ENCODE measurements at places on chromosomes 2 and 18.

DNA sequence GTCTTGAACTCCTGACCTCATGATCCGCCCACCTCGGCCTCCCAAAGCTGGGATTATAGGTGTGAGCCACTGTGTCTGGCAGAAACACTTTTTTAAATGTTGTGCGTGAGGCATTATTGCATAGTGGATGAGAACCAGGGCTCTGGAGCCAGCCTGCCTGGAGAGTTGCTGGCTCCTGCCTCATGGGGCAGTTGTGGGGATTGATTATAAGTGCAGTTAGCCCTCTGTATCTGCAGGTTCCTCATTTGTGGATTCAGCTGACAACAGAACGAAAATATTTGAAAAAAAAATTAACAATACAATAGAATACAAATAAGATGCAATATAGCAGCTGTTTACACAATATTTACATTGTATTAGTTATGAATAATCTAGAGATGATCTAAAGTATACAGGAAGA, 129.4 kb upstream of the EML6 start:
- DNase-seq = no peak

DNA sequence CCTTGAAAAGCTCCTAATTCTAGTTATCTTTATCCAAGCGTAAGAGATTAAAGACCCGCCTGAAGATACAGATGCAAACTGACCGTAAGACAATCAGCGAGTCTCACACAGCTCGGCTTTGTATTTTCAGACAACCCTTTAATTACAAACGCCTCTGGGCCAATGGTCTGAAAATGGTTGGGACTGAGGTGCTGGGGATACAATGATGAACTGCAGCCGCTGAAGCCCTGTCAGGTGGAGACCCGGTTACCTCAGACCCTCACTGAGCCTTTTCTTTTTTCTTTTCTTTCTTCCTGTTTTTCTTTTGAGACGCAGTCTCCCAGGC, 715 bp upstream of the CFAP36 start:
- DNase-seq = no peak

DNA sequence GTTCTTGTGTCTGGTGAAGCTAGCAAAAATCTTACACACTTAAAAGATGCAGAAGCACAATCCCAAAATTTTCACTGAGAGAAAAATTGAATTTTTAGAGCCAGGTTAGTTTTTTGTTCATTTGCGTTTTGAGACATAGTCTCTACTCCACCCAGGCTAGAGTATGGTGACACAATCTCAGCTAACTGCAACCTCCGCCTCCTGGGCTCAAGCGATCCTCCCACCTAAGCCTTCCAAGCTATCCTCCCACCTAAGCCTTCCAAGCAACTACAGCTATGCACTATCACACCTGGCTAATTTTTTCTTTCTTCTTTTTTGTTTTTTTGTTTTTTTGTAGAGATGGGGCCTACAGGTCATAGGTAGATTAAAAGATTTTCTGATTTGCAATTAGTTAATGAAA, 113.1 kb upstream of the RAB6C start:
- DNase-seq = no peak

DNA sequence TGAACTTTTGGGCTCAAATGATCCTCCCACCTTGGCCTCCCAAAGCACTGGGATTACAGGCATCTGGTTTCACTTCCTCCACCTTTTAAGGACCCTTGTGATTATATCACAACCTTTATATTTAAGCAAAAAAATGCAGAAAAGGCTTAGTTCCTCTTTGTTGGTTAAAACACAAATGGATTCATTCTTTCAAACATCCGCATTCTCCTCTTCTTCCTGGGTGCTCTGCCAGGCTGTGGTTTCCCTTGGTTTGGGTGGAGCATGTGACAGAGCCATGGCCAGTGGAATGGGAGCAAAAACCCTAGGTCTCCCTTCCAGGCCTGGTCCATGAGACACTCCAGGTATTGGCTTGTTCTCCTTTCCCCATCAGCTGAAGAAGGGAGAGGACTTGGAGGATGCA, 9.9 kb upstream of the SLC66A3 start:
- no peak for DNase-seq

- DNase-seq = peak; percentile 93
Observed at GRCh38 chr18:3297025-3297984, 35.4 kb downstream of the MYL12B start.

DNA sequence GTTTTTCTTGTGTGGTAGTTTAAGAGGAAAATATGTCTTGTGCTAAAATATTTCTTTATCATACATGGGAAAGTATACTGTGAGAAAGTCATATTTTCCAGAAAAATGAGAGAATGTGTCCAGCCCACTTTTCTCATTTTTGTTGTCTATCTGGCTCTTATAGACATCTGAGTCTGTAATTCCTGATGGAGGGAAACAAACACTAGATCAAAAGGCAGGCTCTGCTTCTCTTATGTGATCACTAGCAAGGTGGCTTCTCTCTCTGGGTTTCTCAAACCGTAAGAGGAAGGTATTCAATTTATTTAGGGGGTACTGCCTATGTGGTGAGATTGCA, 40.0 kb upstream of the PEX13 start:
- no peak for DNase-seq

DNA sequence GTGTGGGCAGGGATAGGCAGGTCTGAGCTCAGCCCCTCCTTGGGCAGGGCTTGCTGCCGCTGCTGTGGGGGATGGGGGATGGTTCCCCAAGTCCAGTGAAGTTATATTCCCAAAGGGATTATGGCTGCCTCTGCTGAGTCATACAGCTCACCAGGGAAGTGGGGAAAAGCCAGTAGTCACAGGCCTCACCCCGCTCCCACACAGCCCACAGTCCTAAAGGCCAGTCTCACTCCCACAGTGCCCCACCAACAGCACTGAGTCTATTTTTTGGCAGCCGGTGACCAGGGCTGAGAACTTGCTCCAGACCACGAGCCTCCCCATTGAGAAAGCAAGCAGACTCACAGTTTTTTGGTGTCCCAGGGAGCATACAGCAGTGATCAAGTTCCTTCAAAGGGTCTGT, 173.3 kb downstream of the OSR1 start:
- DNase-seq = no peak

GRCh38 chr2:9398881-9399780, 24.2 kb downstream of the ITGB1BP1 start:
- no peak for DNase-seq

DNA sequence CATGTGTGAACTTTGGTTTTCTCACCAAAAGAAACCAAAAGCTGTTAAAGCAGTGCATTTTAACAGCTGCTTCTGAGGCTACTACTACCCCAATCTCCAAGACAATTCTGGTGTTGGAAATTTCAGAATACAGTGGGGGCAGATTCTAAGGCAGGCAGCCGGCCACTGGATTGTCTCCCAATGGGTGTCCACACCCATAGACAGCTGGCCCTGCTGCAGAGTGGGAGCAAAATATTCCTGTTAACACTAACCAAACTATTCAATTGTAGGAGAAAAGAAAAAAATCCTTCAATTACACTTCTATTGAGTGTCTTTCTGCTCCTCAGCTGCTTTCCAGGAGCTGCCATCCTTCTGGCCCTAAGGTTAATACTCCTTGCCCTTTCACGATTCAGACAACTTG, 223.7 kb downstream of the ALK start:
- DNase-seq = no peak

GRCh38 chr2:69805887-69806286, 23.6 kb upstream of the GMCL1 start:
- DNase-seq = no peak

DNA sequence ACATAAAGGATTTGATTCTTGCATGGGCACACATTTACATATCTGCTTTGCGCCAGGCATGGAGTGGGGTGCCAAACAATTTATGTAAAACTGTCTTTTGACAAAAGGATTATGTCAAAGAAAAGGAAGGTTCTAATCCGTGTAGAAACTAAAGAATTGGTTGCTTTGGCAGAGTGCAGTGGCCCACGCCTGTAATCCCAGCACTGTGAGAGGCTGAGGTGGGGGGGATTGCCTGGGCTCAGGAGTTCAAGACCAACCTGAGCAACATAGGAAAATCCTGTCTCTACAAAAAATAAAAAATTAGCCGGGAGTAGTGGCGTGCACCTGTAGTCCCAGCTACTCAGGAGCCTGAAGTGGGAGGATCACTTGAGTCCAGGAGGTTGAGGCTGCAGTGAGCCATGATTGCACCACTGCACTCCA, 1.1 kb upstream of the MTERF4 start:
- DNase-seq = no peak

GRCh38 chr2:134399096-134399495, 145.2 kb downstream of the MGAT5 start:
- no peak for DNase-seq

DNA sequence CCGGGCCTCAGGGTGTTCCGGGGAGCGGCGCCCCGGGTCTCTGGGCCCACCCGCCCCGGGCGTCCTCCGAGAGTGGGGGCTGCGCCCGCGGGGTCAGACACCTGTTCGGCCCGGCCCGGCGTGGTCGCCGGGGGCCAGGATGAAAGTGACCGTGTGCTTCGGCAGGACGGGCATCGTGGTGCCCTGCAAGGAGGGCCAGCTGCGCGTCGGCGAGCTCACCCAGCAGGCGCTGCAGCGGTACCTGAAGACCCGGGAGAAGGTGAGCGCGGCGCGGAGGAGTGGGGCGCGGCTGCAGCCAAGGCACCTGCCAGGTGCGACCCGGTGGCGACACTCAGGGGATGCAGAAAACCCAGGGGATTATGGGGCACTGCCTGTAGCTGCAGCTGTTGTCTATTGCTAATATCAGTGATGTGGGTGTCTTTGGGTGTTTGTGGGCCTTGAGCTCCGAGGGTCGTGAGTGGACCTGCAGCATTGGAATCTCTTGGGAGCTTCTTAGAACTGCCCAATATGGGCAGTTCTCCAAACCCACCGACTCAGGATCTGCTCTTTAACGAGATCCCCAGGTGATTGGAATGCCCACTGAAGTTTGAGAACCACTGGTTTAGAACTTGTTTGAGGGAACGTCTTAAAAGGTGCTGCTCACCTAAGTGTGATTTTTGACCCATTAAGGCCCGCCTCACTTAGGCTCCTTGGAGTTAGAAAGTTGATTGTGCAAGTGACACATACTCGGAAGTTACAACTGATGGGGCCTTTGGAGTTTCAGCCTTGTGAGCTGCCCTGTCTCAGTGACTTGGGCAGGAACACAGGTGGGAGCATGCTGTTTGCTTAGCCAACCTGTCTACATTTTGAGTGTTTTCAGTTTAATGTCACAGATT, 823 bp downstream of the PARD3B start:
- DNase-seq = peak; percentile 6

GRCh38 chr18:49044898-49045297, 94.1 kb upstream of the SMAD7 start:
- no peak for DNase-seq

GRCh38 chr2:207289295-207290018, 123.7 kb upstream of the KLF7 start:
- DNase-seq = no peak

DNA sequence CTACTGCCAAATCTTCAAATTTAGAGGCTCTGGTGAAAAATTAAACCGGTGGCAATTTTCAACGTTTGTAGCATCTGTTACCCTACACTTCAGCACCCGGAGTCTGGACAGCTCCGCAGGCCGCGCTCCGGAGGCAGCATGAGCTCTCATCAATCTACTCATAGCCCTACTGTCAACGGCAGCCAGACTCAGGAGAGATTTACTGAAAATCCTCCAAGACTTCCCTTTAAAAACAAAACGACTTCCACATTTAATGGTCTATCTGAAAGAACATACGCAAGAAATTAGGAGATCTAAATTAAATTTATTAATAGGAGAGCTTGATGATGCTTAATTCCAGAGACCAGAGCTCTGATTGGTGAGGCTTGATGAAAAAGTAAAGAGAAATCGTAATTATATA, 970 bp upstream of the ADCYAP1 start:
- DNase-seq = peak; percentile 48

DNA sequence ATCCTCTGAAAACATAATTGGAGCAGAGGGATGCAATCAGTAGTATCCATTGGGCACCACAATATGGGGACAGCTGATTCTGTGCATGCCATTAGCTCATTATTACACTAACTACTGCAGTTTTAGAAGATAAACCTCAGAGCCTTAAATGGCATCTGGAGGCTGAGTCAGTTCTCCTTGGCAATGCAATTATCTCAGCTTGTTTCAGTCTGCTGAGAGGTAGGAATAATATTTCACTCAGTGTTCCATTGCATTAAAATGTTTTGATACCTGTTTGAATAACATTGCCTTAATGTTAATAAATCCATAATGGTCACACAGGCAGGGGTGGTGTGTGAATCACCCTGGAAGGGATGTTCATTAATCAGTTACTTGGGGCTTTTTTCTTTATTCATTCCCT, 309.6 kb downstream of the LRRTM1 start:
- DNase-seq = no peak

DNA sequence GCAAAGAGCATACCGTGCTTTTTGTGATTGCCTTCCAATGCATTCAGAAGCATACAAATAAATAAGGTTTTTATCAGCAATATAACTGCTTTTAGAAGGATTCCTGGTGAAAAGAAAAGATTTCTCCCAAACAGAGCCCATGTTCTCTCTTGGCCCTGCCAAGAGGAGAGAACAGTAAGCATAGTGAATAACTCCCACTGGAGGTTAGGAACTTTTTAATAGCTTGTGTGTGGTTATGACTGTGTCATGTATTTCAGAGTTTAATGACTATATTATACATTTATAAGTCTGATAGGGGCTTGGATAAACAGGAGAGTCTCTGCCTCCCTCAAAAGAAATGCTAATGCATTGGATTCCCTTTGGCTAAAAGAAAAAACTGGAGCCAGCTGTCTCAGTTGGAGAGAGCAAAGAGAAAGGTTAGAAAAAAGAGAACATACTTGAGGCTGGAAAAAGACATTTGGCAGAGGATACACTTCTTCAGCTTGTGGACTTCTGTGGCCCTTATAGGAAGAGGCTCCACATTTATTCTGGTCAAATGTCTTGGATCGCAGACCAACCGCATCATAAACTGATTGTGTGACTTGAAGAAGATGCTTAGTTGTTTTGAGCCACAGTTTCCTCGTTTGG, 63.0 kb upstream of the SPRED2 start:
- no peak for DNase-seq

GRCh38 chr18:7941533-7941932, 374.4 kb downstream of the PTPRM start:
- no peak for DNase-seq

GRCh38 chr2:11530864-11531465, 2.9 kb upstream of the GREB1 start:
- DNase-seq = no peak

DNA sequence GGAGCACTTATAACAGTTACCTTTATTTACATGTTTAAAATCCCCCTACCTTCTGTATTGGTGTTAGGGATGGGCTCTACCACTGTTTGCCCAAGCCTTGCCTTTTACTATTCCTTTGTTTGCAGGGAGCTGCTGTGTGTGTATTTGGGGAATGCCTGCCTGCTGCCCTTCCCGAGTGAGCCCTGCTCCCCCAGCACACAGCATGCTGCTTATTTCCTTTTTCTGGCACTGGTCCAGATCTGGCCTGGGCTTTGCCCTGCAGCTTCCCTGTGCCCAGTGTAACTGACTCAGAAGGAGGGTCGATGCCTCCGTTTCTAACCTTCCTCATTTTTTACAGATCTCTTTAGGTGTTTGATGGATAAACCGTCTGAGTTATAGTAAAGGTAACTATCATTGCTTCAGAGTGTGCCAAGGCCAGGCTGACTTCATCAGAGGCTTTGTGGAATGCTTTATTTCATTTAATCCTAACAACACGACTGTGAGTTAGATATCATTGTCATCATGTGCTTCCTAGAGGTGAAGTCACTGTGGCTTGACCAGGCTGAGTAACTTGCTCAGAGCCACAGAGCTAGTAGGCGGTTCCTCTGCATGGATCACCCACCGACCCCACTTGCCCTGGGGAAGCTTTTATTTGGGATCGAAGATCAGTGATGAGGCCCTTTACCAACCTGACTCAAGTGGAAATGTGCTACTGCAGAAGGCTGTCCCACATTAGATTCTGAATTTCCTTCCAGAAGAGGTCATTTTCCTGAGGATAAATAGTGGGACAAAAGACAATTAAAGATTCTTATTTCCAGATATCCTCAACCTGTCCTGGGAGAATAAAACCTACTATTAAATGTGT, 238.8 kb downstream of the ZNF407 start:
- no peak for DNase-seq
